ENCODE measurements at places on chromosomes 6 and 20.

DNA sequence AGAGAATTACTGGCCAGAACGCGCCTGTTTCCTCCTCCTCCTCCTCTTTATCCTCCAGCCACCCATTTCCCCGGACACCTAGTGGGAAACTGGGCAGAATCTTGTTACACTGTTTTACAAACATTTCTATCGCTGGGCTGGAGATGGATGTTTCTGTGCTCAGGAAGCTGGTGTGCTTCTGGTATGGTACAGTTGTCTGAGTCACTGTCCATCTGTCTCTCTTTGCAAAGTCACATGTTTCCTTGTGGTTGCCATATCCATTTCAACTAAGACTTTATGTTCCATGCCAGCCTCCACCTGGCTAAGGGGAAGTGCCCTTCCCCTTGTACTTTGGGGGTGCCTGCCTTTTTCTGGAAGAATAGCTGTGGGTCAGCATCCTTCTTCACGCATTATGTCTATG is 52.9 kb upstream of the SLC22A16 start:
- DNase-seq = no peak

GRCh38 chr6:50825375-50826036 is 6.8 kb downstream of the TFAP2B start:
- no peak for DNase-seq

DNA sequence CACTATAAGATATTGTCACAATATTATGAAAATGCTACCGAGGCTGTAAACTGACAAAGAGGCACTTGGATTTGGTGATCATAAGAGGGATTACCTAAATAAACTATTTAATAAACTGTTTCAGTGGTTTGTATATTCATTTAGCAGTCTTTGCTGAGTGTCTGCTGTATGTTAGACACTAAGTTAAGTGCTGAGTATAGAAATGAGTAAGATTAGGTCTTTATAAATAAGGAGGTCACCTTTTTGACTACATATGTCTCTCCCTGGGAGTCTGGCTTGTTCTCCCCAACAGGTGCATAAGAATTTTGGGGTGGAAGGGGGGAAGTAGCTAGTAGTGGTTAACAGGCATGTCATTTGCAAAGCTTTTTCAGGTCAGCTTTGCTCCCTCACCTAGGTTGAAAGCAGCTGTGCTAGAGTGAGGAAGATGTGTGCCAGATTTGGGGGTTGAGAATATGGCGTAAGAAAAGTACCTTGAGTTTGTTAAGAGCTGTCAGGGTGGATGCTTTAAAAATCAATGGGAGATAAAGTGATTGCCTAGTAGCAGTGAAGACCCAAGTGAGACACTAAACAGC is 246.3 kb downstream of the ZFAND3 start:
- no peak for DNase-seq

DNA sequence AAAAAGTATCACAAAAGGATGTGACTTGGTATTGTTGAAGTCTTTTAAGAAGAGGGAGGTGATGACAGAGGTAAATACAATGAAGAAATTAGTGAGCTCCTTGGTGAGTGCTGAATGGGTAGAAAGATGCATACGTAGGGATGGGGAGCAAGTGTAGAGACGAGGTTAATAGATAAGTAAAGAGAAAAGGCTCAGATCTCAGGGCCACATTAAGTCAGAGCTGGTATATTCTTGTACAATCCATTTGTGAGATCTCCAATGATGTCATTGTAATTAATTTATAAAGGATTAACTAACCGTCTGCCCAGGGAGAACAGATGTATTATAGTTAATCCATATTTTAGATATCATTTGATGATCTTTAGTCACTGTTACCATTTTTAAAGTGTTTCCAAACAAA is 43.4 kb downstream of the SMPDL3A start:
- no peak for DNase-seq

Data from stimulated activated CD8-positive, alpha-beta memory T cell treated with anti-CD3 and anti-CD28 coated beads, Interleukin-7, amount 100 ng/mL, for 48 hours (primary cell).